Activated naive CD4-positive, alpha-beta T cell (primary cell): ENCODE measurements at places on chromosomes 11 and 22.

- DNase-seq: no peak
Observed at GRCh38 chr22:29230972-29231875, 25.5 kb downstream of the EMID1 start.

DNA sequence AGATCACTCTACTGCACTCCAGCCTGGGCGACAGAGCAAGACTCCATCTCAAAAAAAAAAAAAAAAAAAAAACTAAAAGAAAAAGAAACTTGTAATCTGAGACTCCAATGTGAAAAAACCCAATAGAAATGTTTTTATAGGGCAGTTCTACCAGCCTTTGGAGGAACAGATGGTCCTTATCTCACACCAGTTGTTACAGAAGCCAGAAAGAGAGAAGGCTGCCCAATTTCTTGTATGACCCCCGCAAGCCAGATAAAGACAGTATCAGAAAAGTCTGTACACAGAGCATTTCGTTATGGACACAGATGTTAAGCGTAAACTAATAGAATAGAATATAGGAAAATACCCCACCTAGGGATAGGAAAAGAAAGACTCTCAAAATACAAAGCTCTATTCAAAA is 11.3 kb upstream of the TSGA10IP start:
- no peak for DNase-seq

DNA sequence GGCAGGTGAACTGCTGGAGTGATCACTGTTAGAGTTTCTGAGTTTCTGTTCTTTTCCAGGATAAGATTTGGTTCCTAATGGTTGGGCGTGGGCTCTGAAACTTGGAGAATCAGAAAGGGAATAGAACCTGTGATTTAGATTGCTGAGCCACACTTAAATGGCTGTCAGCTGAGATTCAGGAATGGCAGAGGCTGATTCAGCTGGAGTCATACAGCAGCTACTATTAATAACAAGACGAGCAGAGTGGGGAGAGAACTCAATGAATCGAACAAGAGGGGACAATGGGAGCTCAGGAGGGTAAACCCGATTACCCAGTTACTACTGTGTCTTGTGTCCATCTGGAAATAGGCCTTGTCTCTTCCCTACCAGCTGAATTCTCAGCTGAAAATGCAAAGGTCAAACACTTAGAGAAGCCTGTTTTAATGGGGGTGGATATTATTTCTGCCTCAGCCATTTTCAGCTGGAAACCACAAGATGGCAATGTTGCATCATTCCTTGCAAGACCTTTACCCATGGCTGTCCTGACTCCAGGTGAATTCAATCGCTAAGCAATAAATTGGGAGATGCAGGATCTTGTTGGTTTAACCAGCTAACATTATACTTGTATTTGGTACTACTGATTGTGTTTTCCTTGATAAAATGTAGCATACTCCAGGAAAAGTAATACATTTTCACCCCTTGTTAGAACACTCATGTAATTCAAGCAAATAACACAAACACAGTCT is 104.5 kb upstream of the RAG2 start:
- DNase-seq: no peak

- DNase-seq: no peak
Observed at GRCh38 chr11:70650075-70650909, 252.0 kb downstream of the CTTN start.

GRCh38 chr11:403021-403760 is 9.2 kb downstream of the PKP3 start:
- no peak for DNase-seq

- DNase-seq: no peak
Observed at GRCh38 chr11:103325686-103326069, 216.5 kb downstream of the DYNC2H1 start.

DNA sequence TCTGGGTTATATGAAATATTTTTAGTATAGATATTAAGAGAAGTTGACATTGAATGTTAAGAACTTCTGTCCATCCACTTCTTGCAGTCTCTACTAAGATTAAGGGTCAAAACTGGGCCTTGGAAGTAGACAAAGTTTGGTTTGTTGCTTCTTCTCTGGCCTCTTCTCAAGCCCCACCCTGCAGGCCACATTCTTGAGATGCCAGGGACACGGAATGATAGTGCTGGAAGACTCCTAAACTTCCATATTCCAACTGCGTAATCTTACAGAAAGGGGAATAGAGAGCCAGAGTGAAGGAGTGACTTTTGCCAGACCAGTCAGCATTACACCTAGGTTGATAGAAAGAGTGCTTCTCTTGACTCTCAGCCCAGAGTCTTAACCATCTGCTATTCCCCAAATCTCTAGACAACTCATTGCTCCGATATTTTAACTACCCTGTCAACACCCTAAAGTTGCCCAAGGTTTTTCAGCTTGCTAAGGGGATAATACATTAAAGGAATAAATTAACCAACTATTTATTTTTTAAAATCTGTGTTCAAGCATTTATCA is 136.4 kb upstream of the SYN3 start:
- DNase-seq: no peak

DNA sequence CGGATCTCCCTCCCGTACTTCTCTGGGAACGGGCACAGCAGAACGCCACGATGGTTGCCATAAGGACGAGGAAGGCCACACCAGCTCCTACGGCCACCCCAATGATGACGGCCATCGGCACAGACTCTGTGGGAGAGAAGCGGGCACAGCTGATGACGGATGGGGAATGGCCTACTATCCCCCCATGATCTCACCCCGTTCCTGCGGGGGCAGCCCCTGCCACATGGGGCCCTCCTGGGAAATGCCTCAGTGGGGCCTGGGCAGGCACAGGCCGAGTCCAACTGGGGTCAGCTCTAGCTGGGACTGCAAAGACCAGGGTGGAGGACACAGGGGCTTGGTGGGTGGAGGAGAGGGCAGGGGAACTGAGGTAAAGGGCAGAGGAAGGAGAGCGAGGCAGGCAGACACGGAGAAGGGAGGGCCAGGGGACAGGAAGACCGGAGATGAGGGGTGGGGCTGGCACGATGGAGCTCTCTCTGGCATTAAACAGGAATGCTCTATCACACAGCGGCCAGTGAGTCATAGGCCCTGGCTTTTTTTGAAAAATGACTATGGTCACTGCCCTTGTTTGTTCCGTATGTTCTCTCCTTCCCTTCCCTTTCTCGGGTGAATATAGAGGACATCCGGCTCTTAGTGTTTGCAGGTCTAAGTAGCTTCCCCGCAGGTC is 76.0 kb downstream of the ST3GAL4 start:
- DNase-seq: no peak

DNA sequence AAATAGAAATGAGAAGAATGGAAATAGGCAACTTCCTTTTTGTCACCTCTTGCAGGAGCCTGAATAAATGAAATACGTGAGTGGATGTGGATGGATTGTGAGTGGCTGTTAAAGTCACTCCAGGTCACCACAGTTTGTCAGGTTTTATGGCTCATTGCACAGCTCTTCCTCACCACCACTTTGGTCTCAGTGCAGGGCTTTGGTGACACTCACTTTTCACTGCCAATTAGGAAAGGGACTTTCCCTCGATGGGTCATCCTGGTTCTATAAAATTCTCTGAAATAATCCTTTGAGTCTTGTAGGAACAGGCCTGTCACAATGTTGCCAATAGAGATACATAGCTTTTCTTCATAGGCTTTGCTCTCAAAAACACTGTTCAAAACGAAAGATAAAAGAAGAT is 172.4 kb upstream of the C11orf87 start:
- no peak for DNase-seq

GRCh38 chr11:126543691-126544090 is 188.2 kb downstream of the ST3GAL4 start:
- DNase-seq: no peak

GRCh38 chr22:46792841-46793261 is 30.4 kb downstream of the TBC1D22A start:
- DNase-seq: no peak

- DNase-seq: no peak
Observed at GRCh38 chr11:69123593-69124545, 31.9 kb upstream of the SMIM38 start.

DNA sequence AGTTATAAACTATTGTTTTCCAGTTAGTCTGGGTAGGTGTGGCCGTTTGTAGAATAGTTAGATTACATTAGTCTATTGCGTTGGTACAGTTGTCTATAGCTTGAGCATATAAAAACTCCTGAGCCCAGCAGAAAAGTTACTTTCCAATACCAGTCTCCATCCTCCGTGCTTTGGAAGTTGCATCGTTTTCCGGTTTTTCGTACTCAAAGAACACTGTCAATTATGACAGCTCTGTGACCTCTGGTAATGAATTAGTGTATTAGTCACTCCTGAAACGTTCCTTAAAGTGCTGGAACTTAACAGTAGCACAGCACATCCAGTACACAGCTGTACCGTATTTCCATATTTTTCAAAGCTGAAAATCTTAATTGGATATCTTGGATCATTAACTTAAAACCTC is 808 bp upstream of the MSANTD2 start:
- DNase-seq: no peak

DNA sequence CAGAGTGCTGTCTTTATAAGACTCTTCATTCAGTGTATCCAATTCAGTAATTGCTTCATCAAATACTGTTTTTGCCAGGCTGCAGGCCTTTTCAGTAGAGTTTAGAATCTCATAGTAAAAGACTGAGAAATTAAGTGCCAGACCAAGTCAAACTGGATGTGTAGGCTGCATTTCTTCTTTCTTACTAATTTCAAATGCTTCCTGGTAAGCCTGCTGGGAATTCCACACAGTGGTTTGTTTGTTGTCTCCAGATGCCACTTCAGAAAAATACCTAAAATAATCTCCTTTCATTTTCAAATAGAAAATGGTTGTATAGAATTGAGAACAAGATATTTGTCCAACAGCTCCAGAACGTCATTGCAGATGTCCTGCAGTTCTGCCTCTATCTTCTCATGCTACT is 34.7 kb downstream of the LDHAL6A start:
- DNase-seq: no peak

DNA sequence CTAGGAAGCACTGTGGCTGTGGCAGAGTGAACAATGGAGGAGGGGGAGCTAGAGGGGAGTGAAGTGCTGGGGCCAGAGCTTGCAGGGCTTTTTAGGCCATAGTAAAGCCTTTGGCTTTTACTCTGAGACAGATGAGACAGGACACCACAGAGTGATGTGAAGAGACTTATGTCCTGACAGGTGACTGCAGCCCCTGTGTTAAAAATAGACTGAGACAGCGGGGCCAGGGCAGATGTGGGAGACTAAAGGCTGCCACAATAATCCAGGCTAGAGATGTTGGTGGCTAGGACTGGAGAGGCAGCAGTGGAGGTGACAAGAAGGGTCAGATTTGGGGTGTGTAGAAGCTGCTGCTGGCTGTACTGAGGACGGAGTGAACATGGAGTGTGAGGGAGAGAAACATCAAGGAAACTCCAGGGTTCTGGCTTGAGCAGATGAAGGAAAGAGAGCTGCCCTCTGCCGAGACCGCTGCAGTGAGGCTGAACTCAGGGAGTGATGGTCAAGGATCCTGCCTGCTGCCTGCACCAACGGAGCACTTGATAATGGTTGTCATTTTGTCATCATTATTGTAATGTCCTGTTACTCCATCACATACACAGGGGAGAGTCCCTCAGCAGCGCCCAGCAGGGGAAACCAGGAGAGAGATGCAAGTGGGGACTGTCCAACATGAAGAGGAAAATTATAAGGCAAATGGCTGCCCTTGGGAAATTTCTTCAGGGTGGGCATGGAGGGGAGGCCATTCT is 27.4 kb downstream of the SLC43A1 start:
- no peak for DNase-seq

DNA sequence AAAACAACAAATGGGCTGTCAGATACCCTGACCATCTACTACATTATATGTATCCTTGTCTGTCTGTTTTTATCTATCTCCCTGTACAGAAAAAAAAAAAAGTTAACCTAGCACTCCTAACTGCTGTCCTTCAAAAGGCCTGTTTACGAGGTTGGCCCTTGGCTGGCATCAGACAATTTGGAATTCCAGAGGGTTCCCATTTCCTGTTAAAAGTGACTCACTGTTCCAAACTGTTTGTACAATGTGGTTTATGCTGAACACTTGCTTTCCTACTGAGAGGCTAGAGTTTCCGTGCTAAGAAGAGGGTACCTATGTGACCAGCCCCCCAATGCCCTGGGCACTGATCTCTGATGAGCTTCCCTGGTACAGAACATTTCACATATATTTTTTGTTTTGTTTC is 65.9 kb upstream of the HMGXB4 start:
- DNase-seq: no peak

DNA sequence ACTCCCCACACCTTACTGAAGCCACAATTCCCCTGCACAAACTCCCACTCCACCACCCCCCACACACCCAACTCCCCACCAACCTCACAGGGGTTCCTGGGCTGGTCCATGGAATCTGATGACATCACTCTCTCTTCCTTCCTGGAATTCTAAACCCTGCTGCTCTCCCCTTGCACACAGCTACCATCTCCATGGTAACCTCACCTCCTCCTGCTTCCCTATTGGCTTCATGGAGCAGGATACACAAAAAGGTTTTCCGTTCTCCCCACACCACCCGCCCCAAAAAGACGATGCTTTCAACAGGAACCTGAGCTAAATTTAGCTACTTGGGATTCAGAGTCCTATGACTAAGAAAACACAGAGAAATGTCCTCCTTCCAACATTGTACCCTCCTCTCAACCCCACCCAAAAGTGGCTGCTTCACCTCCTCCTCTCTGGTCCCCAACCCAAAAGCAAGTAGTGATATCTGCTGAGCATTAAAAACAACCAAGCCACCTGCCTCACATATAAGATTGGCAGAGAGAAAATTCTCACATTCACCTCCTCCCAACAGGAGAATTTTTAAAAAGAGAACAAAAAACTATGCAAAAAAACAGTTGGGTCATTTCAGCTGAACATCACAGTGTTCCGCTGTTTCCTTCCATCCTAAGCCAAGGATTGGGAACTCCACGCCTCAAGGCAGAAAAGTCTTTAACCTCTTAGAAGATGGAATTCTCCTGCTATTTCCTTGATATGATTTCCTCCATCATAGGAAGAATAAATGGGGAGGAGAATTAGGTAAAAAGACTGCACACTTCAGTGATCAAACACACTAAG is 66.9 kb downstream of the RBFOX2 start:
- DNase-seq: no peak

- no peak for DNase-seq
Observed at GRCh38 chr11:86292912-86293616, 9.0 kb upstream of the HIKESHI start.

- DNase-seq: no peak
Observed at GRCh38 chr22:42171417-42171816, 40.8 kb upstream of the CYP2D6 start.

DNA sequence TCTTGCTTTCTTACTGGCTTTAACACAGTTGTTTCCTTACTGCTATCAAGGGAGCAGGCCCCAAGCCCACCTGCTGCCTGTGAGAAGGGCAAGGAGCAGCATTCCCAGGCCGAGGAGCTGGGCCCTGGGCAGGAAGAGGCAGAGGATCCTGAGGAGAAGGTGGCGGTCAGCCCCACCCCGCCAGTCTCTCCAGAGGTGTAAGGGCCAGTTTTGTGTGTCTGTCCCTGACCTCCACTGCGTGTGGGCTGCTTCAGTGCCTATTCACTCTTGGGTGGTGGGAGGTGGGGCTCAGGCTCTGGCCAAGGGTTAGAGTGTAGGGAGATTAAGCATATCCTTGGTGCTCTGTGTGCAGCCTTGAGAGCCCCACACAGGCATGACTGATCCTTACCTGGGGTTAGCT is 55.1 kb downstream of the CEP164 start:
- no peak for DNase-seq

DNA sequence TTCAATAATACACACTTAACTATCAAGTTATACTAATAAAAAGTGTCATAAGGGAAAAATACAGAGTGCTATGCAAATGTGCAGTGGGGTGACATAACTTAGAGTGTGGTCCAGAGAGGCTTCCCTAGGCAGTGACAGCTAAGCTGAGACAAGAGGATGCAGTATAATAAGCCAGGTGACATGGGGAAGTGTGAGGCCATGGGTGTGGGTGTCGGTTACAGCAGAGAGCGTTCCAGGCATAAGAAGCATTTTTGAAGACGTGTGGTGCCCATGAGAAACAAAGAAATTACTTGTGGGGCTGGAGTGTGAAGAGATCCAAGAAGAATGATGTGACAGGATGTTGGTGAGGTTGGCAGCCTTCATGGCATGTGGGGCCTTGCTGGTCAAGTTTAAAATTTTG is 78.1 kb upstream of the PICALM start:
- DNase-seq: no peak
